ENCODE measurements at places on chromosomes 5 and 9.

DNA sequence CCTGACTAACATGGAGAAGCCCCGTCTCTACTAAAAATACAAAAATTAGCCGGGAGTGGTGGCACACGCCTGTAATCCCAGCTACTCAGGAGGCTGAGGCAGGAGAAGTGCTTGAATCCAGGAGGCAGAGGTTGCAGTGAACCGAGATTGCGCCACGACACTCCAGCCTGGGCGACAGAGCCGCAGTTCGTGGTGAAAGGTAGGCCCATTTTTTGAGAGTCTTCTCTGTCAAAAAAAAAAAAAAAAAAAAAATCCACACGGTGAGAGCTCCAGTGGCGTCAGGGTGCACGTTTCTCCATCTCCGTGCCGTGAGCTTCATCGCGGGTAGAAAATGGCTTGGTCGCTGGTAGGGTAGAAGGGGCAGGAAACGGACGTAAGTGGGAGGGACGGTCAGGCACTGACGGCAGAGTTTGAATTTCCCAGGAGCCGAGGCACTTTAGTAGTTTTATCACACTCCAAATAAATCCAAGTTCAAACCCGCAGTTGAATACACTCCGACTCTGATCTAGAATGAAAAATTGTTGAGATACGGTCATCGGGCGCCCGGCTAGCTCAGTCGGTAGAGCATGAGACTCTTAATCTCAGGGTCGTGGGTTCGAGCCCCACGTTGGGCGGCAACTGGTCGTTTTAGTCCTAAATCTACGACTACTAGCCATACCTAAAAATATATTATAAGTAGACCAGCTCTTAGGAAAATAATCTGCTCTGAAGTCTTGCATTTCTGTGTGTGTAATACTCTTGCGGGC, 2.4 kb upstream of the TRIM7 start:
- peak; percentile 77 for DNase-seq

- DNase-seq: peak; percentile 46
Measured at GRCh38 chr5:76401801-76402250, 1.3 kb upstream of the IQGAP2 start.

- no peak for DNase-seq
Measured at GRCh38 chr5:78809444-78809843, 160.9 kb upstream of the LHFPL2 start.

DNA sequence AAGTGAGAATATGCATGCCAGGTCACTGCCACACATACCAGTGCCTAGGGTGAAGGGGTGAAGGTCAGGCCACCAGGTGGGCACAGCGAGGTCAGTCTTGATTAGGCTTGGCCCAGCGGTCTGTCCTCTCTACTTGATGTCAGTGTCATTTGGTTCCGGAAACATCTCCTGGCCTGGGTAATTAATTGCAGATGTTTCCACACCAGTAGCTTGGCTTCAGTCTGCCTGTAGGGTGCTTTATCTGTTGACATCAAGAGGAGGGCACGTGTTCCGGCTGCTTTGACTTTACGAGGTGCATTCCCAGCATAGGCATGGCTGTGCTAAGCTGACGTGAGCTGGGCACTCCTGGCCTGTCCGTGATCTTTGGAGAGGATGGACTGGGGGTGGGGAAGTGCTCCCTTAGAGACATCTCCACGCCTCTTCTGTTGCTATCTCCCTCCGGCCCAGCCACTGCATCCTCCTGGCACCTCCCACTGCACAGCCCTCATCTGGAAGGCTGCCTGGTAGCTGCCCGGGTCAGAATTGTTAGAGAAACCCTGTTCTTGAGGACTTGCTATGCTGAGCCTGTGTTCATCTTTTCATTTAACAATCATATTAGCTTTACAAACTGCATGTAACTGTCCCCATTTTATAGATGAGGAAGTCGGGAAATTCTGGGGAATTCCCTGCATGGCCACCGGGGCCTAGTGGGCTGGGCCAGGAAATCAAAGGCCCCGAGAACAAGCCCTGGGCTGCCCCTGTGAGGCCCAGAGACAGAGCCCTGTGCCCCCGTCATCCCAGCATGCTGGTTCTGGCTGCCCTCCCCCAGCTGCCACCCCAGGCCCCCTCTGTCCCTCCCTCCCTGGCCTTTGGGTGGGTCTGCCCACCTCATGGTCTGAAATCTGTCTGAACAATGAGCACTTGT, 29.1 kb downstream of the JADE2 start:
- peak; percentile 58 for DNase-seq

DNA sequence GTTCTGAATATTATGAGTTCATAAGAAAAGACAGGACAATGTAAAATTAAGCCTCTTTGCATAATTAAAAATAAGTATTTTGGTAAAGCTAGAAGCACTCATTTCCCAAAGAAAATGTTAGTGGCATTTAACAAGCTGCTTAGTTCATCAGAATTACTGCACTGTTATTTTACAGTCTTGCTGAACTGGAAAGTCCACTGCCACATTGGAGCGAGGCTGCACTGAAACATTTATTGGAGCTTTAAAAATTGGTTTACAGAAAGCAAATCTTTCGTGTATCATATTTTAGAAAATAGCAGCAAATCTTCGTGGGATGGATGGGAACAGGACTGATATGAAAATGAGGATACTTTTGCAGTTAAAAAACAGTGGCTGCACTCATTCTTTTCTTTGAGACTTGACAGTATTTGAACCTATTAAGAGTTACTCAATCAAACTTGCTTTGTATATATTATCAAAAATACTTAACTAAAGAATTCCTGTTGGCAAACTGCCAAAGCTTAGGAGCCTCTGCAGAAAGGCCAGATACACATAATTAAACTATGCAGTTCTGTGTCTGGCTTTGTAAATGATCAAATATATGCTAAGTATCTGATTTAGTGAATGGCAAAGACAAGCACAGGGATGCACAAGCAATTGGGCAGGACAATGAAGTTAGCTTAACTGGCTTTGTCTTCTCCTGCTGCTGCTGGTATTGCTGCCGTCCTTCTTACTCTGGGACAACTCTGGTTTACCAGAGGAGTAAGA, 16.5 kb upstream of the FBXL7 start:
- DNase-seq: no peak

GRCh38 chr9:109313351-109313750, 7.5 kb downstream of the EPB41L4B start:
- DNase-seq: no peak

DNA sequence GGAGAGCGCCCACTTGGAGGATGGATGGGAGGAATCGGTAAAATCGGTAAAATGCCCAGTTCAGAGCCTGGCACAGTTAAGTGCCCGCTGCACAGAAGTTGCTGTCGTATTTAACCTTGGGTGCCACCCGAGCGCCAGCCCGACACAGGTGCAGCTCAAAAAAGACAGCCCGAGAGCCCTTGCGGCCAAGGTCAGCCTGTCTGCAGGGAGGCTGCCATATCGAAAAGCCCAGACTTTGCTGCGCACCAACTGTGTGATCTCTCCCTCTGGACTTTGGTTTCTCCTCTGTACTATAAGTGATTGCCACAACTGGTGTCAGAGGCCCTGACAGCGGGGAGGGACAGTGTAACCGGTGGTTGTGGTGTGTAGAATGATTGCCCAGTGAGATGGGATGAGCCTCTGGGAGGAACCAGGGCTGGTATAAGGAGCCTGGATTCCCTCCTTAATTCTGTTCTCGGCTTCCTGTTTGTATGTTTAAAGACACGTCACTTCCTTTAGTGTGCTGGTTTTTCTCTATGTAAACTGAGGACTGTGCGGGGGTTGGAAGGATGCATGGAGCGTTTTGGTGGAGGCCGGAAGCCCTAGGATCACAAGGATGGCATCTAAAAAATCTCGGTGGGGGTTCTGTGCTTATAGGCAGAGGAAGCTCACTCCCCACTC, 792 bp downstream of the NTMT1 start:
- DNase-seq: peak; percentile 22

DNA sequence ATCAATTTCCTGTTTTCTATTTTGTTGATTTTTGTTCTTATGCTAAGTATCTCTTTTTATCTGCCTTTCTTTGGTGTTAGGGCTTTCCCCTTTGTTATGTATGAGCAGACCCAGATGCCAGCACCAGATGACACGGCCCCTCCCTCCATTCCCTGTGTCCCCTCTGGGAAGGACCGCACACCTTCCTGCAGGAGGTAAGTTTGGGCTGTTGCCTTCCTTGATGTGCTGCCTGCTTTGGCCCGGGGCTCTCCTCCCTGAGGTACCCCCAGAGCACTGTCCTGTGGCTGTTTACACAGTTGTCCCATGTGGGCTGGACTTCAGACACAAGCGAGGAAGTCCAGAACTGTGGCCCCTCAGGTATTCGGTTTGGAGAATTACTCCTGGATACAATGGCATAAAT, 343.8 kb upstream of the IRX1 start:
- DNase-seq: no peak

GRCh38 chr9:7405924-7406604, 393.5 kb downstream of the DMAC1 start:
- DNase-seq: no peak

GRCh38 chr5:167143716-167144115, 1147.7 kb upstream of the WWC1 start:
- no peak for DNase-seq

DNA sequence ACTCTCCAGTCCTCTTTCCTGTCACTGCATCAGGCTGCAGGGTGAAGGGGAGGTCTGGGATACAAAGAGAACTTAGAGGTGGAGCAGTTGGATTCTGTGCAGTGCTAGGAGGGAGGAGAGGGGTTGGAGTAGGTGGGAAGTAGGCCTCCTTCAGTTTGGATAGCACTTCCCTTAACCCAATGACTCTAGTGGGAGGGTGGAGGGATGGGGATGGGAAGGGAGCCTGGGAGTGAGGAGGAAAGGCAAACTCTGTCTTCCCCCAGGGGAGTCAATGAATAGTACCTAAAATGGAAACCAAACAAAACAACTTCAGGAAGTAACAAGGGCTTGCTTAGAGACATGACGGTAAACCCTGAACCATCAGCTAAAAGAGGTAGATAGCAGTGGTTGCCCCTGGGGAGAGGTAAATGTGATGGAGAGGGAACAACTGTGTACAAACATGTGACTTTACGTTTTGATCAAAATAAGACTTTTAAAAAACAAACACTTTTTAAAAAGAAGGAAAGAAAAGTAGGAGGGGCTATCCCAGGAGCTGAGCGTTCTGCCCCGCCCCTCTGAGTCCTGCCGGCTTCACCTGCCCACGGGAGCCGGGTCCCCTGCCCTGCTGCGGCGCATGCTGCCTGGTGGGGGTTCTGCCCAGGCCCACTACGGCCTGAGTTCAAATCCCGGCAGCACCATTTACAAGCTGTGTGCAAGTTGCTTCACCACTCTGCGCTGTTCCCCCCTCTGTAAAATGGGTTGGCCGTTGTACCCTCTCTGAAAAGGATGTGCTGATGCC, 30.9 kb downstream of the GSN start:
- no peak for DNase-seq

GRCh38 chr5:93637697-93638096, 54.7 kb downstream of the NR2F1 start:
- no peak for DNase-seq

- no peak for DNase-seq
Measured at GRCh38 chr5:113771483-113771882, 258.0 kb downstream of the YTHDC2 start.

DNA sequence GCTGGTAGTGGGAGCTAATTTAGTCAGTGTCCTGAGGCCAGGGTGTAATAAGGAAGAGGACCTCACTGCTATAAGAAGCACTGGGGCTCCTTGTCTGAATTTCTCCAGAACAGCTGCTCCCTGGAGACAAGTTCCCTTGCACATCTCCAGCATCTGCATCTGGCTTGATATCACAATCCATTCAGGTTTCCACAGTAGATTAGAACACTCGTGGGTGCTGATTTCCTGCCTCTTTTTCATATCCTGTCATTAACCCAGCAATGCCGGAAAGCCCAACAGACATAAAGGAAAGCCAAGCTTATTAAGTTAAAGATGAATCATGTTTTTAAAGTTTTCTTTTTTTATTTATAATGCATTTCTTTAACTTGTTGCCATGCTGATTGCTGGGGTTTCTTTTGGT, 232.3 kb upstream of the WWC1 start:
- DNase-seq: no peak

- no peak for DNase-seq
Measured at GRCh38 chr5:139177809-139178588, 20.2 kb downstream of the SIL1 start.

DNA sequence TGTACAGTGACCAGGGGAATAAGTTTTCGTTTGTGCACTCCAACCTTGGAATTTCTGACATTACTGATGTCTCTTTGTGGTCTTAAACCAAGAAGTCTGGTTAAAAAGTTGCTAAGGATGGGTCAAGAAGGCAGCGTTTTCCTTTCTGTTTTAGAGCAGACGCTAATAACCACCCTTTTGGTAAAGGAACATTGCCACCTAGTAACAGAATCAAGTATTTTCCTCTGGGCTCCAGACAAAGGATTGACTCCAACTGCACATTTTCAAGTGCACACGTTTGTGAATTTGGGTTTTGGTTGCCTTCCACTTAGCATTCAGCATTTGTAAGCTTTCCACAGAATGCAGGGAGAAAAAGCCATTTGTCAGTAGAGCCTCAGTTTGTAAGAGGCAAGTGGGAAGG, 22.2 kb upstream of the CEP78 start:
- peak; percentile 38 for DNase-seq

DNA sequence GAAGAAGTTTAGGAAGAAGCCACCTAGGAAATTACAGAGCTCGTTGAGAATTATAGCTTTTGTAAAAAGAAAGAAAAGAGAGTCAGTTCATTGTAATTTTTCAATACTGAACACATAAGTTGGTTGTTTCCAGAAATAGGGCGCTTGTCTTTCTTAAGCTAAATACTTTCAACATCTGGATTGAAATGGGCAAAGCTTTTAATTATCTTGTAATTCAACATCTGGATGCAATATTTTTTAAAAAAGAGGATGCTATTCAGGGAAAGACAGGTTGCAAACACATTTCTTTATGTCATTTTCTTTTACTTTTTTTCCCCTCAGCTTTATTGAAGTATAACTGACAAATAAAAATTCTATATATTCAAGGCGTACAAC, 100.7 kb upstream of the TRPC7 start:
- no peak for DNase-seq

- no peak for DNase-seq
Measured at GRCh38 chr5:166509085-166509484, 1782.4 kb upstream of the WWC1 start.

- DNase-seq: no peak
Measured at GRCh38 chr9:68763104-68763503, 58.1 kb downstream of the PIP5K1B start.

- no peak for DNase-seq
Measured at GRCh38 chr5:131217791-131218190, 46.1 kb upstream of the CDC42SE2 start.

GRCh38 chr9:129834489-129835127, 467 bp downstream of the C9orf78 start:
- peak; percentile 39 for DNase-seq

DNA sequence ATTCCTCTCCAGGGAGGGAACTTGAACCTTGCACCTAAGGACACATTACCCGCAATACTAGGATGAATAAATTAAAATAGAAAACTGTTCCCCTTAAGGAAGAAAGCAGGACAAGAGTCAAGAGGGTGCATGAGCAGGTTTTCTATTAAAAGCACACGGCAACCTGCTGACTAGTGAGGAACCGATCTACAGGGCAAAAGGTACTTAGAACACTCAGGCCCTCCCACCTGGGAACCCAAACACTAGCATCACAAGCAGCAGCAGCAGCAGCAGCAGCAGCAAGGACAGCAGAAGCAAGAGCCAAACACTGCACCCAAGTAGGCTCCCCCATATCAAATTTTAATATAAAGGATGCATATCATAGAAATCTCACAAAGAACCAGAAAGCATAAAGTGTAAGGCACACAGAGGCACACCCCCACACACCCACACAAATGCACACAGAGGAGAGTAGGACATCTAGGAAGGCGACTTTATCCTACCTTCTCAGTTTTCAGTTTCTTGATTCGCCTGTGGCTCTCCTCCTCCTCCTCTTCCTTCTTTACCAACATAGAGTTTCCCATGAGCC, 2.8 kb downstream of the ZNF608 start:
- no peak for DNase-seq
